Heart right ventricle (tissue), 16 donors: ENCODE measurements at places on chromosomes 7 and 10. TPM values are rescaled to one million over a fixed set of nuclear protein-coding genes. Genes with fewer than 3 reads are reported as not detected.

GRCh38 chr10:33731322-33731721 lies 396.9 kb upstream of the NRP1 start:
- peaks cover 7% of the 10 kb centered on the region for H3K4me1 ChIP-seq
- no peak overlapping the region for H3K27ac ChIP-seq
- no peaks in the 10 kb centered on the region for H3K36me3 ChIP-seq
- no peaks in the 10 kb centered on the region for H3K27me3 ChIP-seq
- no peak for DNase-seq
- H3K4me3 ChIP-seq = no peak overlapping the region

GRCh38 chr7:50531401-50531911 lies 33.7 kb downstream of the DDC start:
- no peaks in the 10 kb centered on the region for H3K36me3 ChIP-seq
- DNase-seq = no peak
- H3K4me3 ChIP-seq = no peak overlapping the region
- H3K27ac ChIP-seq = no peak overlapping the region
- peaks cover 10% of the 10 kb centered on the region for H3K27me3 ChIP-seq
- H3K4me1 ChIP-seq = no peaks in the 10 kb centered on the region

GRCh38 chr10:101062232-101063049 lies 652 bp downstream of the KAZALD1 start:
- DNase-seq = peak; percentile 50
- H3K27ac ChIP-seq = peak overlapping the region; percentile 98
- H3K27me3 ChIP-seq = peaks cover 60% of the 10 kb centered on the region
- H3K4me3 ChIP-seq = peak overlapping the region; percentile 52

DNA sequence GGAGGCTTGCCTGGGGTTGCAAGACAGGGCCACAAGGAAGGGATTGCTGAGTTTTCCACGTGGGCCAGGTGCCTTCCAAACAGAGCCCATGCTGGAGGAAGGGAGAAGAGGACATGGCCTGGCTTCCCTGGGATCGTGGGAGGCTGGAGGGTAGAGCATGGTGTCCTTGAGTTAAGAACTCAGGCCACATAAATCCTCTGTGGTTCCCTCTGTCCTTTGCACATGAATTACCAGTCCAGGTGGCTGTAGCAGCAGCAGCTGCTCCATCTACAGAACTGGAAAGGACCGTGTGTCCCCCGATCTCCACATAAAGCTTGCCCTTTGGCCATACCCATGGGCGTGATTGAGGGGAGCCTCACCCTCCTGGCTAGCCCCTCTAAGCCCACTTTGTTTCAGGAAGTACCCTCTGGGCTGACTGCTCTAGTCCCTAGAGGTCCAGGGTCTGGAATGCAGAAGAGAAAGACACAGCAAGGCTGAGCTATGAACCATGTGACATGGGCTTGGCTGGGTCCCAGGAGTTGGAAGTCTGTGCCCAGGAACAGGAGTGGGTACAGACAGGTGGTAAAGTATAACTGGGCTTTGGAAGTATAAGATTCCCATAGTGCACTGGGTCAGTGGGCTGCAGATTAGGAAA lies 84.9 kb downstream of the C10orf105 start:
- no peaks in the 10 kb centered on the region for H3K36me3 ChIP-seq
- no peak overlapping the region for H3K27ac ChIP-seq
- no peaks in the 10 kb centered on the region for H3K27me3 ChIP-seq
- H3K4me1 ChIP-seq = no peaks in the 10 kb centered on the region

- no peaks in the 10 kb centered on the region for H3K36me3 ChIP-seq
- H3K4me1 ChIP-seq = no peaks in the 10 kb centered on the region
- H3K27me3 ChIP-seq = no peaks in the 10 kb centered on the region
- H3K27ac ChIP-seq = no peak overlapping the region
Observed at GRCh38 chr10:51000164-51000563, 74.1 kb upstream of the PRKG1 start.

GRCh38 chr10:73809061-73809818 lies 2.2 kb downstream of the NDST2 start:
- no peaks in the 10 kb centered on the region for H3K36me3 ChIP-seq
- H3K4me3 ChIP-seq = no peak overlapping the region
- no peak overlapping the region for H3K27ac ChIP-seq
- H3K4me1 ChIP-seq = peaks cover 15% of the 10 kb centered on the region

- H3K4me3 ChIP-seq = no peak overlapping the region
- H3K4me1 ChIP-seq = no peaks in the 10 kb centered on the region
- no peak overlapping the region for H3K27ac ChIP-seq
- no peaks in the 10 kb centered on the region for H3K36me3 ChIP-seq
- H3K27me3 ChIP-seq = no peaks in the 10 kb centered on the region
Observed at GRCh38 chr7:43039346-43039745, 73.1 kb upstream of the HECW1 start.

GRCh38 chr7:100566018-100566531 lies 7.6 kb downstream of the SAP25 start:
- DNase-seq = no peak
- no peak overlapping the region for H3K27ac ChIP-seq
- no peak overlapping the region for H3K4me3 ChIP-seq
- peaks cover 30% of the 10 kb centered on the region for H3K4me1 ChIP-seq
- H3K27me3 ChIP-seq = no peaks in the 10 kb centered on the region

NAT16 gene
- not detected for polyA plus RNA-seq

FAM180A gene
- 11.3 TPM for polyA plus RNA-seq

HEPACAM2 gene
- not detected for polyA plus RNA-seq
